ENCODE measurements at places on chromosomes 16 and 17.

DNA sequence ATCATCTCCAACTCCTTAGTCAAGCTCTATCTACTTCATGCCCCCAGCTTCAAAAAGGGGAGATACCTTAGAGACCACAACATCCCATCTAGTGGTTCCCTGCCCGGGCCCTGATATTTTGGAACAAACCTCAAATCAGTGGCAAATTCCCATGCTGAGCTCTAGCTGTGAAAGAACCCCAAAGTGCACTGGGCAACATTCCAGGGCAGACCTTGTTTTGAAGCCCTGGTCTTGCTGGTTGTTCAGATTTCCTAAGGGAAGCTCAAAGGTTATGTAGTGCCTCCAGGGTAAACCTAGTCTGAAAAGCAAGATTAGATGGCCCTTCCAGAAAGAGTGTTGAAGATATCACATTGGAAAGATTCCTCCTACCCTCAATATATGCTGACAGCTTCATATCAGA is 16.3 kb downstream of the FAM117A start:
- DNase-seq, result no peak

- DNase-seq, result no peak
These were observed 937.7 kb upstream of the SOX9 start for GRCh38 chr17:71183066-71183660.

- DNase-seq, result no peak
These were observed 5.3 kb upstream of the TMEM204 start for GRCh38 chr16:1527836-1528811.

DNA sequence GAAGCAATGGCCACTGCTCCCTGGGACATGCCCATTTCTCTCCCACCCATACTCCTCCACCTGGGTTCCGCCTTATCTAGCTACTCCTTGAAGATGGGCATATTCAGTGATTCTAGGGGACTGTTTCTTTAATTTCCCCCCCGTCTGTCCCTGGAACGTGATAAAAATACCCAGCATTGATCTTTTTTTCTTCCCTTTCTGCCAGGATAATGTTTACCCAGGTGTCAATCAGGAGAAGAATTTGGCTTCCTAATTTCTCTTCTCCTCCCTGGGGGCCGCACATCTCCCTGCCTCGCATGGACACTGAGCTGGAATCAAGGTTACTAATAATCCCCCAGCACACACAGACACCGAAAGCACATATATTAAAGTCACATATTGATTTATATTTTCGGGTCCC is 35.2 kb downstream of the DCAKD start:
- no peak for DNase-seq

- no peak for DNase-seq
These were observed 49.4 kb upstream of the GSE1 start for GRCh38 chr16:85563515-85564276.

- no peak for DNase-seq
These were observed 7.8 kb downstream of the ITGA3 start for GRCh38 chr17:50063561-50064252.

- no peak for DNase-seq
These were observed 24.9 kb downstream of the CBFB start for GRCh38 chr16:67053767-67054334.

DNA sequence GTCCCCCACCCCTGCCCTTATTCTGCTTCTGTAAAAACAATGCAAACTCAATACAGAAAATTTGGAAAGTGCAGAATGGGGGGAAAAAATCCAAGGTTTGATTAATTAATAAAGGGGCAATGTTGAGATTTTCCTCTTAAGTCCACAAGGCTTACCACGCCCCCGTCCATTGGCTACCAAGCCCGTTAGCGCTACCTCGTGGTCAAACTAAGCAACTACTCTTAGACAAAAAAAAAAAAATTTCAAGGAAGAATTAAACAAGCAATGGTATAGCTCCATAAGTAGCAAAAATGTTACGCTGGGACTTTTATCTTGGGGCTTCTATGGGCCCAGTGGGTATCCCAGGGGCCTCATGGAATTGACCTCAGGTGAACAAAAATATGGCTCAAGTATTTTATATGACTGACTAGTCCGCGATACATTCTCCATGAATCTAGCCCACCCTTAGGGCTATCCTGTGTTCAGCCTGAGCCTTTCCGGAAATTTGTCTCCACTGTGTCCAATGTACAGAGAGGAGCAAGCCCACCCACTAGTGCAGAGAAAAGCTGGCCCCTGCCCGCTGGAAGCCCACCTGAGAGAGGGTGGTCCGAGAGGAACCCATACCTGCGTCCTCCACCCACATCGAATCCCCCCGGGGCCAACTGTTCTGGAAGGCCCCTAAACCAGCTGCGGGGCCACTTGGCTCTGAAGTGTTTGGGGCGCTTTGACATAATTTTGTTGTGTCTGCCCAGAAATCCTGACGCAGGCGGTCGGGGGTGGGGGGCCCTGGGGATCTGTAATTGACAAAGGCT is 19.1 kb upstream of the TEX2 start:
- DNase-seq, result peak; percentile 14

DNA sequence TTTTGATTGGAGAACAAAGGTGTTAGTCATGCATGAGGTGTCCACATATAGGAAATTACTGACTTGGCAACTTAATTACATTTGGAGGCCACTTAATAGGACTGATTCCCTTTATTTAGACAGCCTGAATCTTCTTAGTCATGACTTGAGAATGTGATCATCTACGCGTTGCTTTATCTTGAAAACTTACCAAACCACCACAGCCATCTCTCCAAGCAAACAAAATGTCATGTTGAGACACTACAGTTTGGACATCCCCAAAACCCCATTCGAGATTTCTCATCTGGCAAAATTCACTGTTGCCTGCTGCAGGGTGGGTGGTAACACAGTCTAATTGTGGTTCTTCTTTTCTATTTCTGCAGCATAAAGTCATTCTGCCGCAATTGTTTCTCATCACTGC is 176.5 kb upstream of the CDH5 start:
- DNase-seq, result no peak

DNA sequence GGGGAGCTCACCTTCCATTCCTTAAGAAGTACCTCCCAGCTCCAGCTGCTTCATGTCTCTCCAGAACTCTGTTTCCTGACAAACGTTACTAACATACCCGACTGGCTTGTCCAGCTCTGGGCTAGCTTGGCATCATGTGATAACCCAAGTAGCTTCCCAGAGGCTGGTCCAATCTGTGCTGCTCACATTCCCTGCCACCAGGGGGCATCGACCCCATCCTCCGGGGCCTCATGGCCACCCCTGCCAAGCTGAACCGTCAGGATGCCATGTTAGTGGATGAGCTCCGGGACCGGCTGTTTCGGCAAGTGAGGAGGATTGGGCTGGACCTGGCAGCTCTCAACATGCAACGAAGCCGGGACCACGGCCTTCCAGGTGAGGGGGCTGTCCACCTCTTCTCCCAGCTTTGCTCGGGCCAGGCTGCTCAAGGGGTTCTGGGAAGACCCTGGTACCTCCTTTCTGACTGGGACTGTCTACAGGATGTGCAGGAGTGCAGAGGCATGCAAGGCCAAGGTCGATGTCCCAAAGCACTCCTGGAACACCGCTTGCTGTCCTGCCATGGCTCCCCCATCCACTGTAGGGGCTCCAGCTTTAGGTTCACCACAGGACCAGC is 7.6 kb downstream of the EPX start:
- no peak for DNase-seq

GRCh38 chr17:29615492-29616299 is 7.0 kb downstream of the CORO6 start:
- DNase-seq, result peak; percentile 84

DNA sequence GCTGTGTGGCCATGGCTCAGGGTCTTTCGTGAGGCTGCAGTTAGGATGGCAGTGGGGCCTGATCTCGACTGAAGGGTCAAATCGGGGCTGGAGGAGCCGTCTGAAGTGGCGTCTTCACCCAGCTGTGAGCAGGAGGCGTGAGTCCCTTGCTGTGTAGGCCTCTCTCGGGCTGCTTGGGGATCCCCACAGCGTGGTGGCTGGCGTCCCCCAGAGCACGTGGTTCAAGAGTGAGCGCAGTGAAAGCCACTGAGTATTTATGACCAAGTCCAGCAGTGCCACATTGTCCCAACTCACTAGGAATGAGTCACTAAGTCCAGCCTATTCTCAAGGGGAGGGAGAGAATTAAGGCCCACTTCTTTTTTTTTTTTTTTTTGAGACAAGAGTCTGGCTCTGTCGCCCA is 11.7 kb upstream of the TCF25 start:
- no peak for DNase-seq

Data from NCI-H1048 (cell line).